ENCODE measurements at places on chromosomes 7 and 10.

DNA sequence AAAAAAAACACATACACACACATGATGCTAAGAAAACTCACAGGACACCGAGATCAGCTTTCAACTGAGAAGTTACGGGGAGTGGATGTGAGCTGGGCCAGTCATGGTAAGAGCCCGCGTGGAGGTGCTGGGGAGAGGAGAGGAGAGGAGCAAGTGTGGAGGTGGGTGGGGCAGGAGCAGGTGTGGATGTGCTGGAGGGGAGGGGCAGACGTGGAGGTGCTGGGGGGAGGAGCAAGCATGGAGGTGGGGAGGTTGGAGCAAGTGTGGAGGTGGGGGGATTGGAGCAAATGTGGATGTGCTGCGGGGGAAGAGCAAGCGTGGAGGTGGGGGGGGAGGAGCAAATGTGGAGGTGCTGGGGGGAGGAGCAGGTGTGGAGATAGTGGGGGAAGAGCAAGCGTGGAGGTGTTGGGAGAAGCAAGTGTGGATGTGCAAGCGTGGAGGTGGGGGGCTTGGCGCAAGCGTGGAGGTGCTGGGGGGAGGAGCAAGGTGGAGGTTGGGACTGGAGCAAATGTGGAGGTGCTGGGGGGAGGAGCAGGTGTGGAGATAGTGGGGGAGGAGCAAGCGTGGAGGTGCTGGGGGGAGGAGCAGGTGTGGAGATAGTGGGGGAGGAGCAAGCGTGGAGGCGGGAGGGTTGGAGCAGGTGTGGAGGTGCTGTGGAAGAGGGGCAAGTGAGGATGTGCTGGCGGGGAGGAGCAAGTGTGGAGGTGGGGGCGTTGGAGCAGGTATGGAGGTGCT is 24.5 kb upstream of the NCAPG2 start:
- DNase-seq = no peak

DNA sequence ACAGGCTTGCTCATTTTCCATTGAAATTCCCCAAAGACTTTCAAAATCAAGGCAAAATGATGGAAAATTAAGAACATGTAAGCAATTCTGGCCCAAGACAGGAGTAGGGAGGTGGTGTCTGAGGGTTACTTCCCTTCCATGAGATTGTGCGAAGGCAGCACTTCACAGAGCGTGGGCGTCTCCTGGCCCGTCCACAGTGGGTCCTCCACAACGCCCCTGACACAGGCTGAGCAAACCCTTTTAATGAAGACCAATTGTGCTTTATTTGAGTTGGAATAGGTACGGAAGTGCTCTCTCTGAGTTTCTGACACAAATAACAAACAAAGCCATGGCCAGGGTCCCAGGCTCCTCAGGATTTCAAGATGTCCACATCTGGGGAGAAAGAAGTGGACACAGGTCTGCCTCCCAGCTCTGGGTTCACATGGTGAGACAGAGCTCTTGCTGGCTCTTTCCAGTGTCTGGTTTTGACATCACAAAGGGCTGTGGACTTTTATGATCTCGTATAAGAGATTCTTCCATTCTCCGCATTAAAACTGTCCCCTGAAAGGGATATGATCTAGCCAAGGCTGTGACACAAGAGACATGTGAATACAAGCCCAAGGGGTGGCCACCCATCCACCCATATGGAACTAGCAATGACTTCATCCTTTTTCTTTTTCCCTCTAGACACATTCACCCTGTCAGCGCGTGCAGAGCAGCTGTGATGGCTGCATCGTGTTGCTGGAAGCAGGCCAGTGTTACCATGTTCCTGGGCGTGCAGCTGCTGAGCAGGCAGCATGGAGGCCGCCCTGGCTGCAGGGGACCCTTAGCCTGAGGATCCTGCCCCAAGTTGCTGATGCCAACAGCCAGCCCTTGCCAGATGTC is 145.6 kb downstream of the ADAM12 start:
- DNase-seq = no peak

DNA sequence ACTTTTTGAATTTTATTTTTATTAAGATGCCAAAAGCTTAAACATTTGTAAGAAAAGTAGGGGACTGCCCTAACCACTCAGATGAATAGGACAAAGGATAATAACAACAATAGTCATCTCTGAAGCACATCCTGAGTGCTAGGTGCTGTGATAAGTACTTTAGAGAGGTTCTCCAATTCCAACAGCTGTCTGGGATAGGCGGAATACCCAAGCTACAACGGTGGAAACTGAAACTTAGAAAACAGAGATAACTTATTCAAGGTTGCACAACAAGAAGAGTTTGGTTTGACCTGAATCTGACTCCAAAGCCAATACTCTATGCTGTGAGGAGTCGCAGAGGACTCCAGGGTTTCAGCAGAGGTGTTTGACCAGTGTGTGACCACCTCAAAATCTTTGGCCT is 2.0 kb downstream of the RTKN2 start:
- DNase-seq = no peak

- DNase-seq = no peak
Measured at GRCh38 chr7:34153656-34154270, 248.4 kb downstream of the BMPER start.

- no peak for DNase-seq
Measured at GRCh38 chr10:124105045-124105444, 11.6 kb upstream of the CHST15 start.

GRCh38 chr10:24938076-24938475 is 14.3 kb downstream of the PRTFDC1 start:
- DNase-seq = no peak

All from NCI-H1417 treated with DMSO at 0.1 percent for 48 hours (cell line).